ENCODE measurements at places on chromosomes 7 and 10.
A peak's percentile ranks its signal among the peaks of the same experiment; 100 is the strongest.

GRCh38 chr7:32177232-32177631, 107.0 kb upstream of the PDE1C start:
- DNase-seq = no peak

DNA sequence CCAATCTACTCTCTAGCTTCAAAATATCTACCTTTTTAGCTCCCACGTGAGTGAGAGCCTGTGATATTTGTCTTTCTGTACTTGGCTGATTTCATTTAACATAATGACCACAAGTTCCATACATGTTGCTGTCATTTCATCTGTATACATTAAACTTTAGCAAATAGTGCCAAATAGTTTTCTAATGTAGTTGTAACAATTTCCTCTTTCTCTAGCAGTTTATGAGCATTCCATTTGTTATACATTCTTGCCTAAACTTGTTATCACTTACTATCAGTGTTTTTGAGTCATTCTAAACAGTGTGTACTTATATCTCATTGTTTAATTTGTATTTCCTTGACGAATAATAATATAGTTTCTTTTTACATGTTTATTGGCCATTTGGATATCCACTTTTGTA, 77.2 kb downstream of the NEUROD6 start:
- no peak for DNase-seq

DNA sequence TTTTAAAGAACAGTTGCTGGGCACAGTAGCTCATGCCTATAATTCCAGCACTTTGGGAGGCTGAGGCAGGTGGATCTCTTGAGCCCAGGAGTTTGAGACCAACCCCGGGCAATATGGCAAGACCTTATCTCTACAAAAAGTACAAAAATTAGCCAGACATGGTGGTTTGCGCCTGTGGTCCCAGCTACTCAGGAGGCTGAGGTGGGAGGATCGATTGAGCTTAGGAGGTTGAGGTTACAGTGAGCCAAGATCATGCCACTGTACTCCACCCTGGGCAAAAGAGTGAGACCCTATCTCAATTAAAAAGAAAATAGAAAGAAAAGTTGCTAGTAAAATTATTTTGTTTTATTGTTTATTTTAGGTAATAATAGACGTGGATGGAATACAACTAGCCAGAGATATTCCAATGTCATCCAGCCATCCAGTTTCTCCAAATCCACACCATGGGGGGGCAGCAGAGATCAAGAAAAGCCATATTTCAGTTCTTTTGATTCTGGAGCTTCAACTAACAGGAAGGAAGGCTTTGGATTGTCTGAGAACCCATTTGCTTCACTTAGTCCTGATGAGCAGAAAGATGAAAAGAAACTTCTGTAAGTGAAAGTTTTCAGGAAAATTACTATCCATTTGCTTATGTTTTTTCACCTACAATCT, 3.0 kb downstream of the NUP42 start:
- DNase-seq = no peak

GRCh38 chr10:29471544-29471859, 163.3 kb downstream of the SVIL start:
- DNase-seq = peak; percentile 72

DNA sequence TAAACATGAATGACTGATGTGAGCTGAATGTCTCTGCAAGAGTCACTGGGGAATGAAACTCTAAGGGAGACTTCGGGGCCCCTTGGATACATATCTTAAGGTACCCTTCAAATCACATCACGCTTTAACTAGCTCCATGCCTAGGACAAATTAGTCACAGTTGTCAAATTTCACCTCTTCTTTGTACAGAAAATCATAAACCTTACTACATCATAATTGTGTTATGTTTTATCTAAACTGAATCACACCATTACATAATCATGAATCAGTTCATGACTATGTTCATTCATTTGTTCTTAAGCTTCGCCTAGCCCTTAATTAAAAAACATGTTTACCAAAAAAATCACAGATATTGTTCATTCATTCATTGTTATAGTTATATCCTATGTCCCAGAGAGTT, 2.1 kb upstream of the SLC13A1 start:
- DNase-seq = no peak

DNA sequence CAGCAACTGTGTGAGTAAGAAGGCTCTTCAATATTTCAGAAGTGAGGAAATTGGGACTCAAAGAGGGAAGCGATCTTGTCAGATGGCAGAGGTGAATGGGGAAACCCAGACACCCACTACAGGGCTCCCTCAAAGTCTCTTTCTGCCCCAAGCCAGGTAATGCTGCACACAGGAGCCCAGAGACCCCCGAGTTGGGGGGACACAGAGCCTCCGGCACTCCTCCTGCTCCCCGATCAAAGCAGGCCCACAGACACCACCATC, 139.4 kb downstream of the TNS3 start:
- no peak for DNase-seq

DNA sequence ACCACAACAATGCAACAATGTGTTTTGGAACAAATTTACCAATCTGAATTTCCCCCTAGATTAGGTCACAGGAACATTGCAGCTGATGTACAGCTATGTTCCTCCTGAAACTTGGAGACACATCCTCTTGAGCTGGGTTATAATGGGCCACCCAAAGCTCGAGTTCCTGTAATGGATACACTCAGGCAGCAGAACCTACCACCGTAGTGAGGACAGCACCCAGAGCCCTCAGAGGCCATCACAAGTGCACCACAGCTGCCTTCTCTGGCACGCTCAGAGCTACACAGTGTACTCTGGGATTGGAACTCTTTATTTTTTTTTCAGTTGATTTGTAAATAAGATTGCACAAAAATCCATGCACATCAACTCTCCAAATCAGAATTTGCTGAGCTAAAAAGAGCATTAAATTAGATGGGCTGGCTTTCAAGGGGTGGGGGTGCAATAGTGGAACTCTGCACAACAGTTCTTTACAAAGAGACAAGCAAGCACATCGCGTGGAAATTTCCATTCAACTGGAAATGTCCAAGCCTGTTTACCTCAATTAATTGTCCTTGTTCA, 56.7 kb downstream of the EGFR start:
- DNase-seq = no peak

GRCh38 chr10:114347791-114348190, 56.5 kb downstream of the AFAP1L2 start:
- no peak for DNase-seq

GRCh38 chr10:123564631-123565030, 101.5 kb upstream of the GPR26 start:
- DNase-seq = no peak

GRCh38 chr7:112882511-112882910, 92.3 kb upstream of the TMEM168 start:
- no peak for DNase-seq
